ENCODE measurements at places on chromosomes 7 and 10.

DNA sequence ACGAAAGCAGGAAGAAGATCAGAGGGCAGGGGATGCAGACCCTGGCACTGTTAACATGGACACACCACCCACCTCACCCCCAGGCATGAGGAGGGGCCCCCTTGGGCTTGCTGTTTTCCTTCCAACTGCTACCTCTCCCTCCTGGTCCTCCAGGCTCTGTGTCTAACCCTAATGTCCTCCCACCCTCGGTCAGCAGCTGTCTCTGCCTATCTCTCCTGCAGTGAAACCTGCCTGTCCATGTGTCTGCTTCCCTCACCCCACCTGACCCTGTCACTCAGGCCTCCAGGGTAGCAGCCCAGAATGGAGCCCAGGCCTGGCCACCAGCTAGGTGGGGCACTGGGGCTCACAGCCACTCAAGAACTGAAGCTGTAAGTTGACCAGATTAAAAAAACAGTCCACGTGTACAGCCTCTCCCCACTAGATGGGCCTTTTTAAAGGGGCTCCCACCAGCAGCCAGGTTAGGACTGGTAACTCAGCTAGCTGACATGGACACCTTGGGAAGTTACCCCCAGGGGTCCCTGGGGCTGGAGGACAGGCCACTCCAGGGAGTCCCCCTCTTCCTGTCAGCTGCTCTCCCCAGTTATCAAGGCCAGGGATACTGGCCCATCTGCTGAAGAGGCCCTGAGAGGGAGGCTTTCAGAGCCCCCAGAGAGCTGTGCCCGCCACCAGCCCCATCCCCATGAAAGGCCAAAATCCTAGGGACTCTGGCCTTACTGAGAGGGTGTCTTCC, 1.5 kb downstream of the SMARCD3 start:
- DNase-seq, result no peak

DNA sequence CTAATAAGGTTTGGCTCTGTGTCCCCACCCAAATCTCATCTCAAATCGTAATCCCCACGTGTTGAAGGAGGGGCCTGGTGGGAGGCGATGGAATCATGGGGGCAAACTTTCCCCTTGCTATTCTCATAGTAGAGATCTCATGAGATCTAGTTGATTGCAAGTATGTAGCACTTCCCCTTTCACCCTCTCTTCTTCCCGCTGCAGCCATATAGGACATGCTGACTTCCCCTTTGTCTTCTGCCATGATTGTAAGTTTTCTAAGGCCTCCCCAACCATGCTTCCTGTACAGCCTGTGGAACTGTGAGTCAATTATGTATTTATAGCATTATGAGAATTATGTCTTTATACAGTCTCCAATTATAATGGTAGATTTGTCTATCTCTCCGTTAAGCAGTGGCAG, 594.5 kb downstream of the ACTR3B start:
- DNase-seq, result no peak

- peak; percentile 9 for DNase-seq
Measured at GRCh38 chr10:133100706-133101415, 13.1 kb downstream of the ADGRA1 start.

- peak; percentile 66 for DNase-seq
Measured at GRCh38 chr10:50431133-50431532, 179.8 kb upstream of the ASAH2 start.

- DNase-seq, result peak; percentile 59
Measured at GRCh38 chr10:11035301-11035991, 17.8 kb downstream of the CELF2 start.

DNA sequence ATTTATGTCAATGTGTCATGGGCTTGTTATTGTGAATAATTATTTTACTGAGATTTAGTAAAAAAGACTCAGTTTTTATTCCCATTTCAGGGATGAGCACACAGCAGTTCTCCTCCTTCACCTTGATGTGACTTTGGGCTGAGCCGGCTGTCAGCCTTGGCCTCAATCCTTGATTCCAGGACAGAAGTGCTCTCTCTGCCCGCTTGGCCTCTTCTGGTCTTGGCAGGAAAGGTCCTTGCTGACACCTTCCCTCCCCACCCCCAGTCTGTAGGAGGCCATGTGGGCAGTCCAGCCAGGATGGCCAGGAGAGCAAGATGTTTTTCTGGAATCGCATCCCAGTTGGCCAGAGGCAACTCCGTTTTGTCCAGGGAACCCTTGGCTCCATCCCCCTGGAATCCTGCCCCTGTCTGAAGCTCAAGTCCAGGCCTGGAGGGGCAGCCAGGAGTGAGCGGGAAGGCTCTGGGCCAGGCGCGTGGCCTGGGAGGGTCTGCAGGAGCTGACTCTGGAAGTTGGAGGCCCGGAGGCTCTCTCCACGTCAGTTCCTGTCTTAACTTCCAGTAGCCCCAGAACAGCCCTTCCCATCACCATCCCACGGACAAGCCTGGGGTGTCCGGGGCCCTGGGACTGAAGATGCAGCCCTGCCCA, 100.9 kb downstream of the PDGFA start:
- no peak for DNase-seq
